ENCODE measurements at places on chromosomes 6 and 20.
A peak's percentile ranks its signal among the peaks of the same experiment; 100 is the strongest.

GRCh38 chr6:53201270-53201669, 52.6 kb upstream of the GCM1 start:
- no peak for DNase-seq

- no peak for DNase-seq
Observed at GRCh38 chr20:42378826-42379225, 760.6 kb upstream of the CHD6 start.

DNA sequence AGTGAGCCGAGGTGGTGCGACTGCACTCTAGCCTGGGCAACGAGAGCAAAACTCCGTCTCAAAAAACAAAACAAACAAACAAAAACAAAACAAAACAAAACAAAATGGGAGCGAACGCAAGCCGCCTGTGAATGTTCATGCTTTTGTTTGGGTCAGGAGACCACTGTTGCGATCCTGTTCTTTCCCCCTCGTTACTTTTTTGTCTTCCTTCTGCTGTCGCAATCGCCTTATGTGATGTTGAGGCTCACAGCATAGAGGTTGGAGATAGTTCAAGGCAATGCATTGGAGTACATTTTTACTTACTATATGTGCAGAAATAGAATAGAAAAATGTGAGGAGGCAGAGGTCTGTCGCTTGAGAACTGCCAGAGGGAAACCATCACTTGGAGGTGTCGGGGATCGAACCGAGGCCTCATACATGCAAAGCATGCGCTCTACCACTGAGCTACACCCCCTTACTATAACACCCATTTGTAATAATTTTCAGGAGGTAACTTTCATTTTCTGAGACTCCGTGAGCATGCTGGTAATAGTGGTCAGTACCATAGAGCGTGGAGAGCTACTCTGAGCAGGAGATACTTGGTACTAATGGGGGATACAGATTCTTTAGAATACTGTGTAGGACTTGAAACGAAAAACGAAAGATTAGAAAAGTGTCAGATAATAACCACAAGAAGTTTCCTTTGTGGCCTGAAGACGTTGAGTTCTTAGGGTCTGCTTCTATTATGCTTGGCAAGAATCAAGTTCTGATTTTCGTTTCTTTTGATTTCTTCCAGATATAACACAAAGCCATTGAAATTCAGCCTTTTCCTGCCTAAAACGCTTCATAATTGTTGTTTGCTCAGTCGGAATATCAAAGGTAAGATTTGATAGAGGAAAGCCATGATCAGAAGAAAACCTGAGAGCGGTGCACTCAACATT, 121.1 kb downstream of the TRIM27 start:
- DNase-seq, result no peak

DNA sequence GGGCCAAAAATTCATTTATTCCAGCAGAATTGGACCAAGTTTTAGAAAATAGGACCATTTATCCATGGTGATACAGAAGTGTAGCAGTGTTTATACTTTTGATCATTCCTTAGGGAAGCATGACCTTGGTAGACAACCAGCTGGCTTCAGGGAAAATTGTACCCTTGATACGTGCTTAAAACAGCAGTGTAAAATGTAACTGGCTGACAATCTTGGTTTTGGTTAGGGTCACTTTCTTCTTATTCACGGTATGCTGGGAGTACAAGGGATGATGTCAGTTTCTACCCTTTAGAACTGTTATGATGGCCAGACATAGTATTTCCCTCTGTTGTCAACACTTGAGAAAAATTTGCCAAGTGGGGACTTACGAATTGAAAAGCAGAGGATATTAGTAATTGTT, 157.1 kb downstream of the BCKDHB start:
- DNase-seq, result no peak

- no peak for DNase-seq
Observed at GRCh38 chr6:149901444-149902140, 3.7 kb upstream of the RAET1E start.

GRCh38 chr6:6689400-6690143, 101.1 kb downstream of the LY86 start:
- DNase-seq, result no peak

- DNase-seq, result no peak
Observed at GRCh38 chr6:58290177-58290576, 972.7 kb downstream of the PRIM2 start.

- DNase-seq, result no peak
Observed at GRCh38 chr6:14732844-14733757, 512.8 kb upstream of the JARID2 start.

- no peak for DNase-seq
Observed at GRCh38 chr20:35296101-35296554, 3.9 kb upstream of the FAM83C start.

DNA sequence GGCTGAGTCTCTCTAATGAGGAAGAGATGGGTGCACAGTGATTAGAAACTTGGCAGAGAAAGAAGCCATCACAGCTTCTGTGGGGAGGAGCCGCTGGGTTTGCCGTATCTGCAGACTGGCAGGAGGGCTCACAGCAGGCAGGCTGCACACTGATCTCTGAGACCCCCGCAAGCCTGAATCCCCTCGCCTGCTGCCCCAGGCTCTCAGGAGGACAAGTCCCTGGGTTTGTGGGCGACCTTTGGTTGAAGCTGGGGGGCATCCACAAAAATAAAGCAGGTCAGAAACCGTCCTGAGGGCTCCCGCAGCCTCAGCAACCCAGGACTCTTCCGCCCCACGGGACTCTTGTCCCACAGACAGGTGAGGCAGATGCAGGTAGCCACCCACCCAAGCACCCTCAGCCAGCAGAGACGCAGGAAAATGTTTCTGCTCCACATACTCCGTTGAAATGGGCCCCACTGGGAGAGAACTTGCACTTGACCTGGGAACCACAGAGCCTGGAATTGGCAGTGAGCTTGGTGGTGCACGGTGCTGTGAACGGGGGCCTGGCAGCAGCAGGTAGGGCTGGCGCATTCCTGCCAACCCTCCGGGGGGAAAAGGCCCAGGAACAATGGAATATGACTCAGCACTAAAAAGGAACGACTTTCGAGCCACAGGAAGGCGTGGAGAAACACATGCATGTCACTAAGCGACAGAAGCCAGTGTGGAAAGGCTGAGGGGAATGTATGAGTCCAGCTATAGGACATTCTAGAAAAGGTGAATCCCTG, 89.9 kb downstream of the YTHDF1 start:
- DNase-seq, result peak; percentile 30

- no peak for DNase-seq
Observed at GRCh38 chr6:107228754-107229153, 113.4 kb upstream of the BEND3 start.

DNA sequence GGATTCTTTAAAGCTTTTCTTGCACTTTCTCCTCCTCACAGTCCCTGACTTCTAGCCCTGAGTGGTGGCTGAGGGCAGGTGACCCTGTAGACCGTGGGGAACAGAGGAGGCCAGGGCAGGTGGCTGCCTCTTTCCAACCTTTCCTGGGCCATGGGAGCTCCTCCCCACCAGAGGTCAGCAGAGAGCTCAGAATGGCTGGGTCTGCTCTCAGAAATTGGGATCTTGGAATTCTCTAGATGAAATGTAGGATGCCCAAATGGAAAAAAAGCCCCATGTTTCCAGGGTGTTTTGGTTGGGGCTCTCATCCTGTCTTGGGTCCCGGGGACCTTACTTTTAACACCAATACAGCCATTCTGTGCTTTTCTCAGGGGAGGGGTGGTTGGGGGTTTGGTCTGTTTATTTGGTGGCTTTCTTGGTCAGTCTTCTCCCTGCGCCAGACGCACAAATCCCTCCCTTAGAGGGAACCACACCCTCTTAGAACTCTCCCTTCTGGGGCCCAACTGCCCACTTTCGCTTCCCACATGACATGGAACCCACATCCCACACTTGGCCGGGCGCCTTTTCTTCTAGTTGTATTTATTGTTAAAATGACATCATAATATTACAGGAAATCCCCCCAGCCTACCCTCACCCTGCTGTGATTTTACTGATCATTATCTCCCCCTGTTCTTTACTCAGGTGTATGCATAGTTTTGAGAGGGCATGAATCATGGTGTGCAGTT, 17.9 kb downstream of the GNAS start:
- peak; percentile 83 for DNase-seq

- DNase-seq, result peak; percentile 85
Observed at GRCh38 chr6:33585403-33586107, 5.5 kb upstream of the BAK1 start.

DNA sequence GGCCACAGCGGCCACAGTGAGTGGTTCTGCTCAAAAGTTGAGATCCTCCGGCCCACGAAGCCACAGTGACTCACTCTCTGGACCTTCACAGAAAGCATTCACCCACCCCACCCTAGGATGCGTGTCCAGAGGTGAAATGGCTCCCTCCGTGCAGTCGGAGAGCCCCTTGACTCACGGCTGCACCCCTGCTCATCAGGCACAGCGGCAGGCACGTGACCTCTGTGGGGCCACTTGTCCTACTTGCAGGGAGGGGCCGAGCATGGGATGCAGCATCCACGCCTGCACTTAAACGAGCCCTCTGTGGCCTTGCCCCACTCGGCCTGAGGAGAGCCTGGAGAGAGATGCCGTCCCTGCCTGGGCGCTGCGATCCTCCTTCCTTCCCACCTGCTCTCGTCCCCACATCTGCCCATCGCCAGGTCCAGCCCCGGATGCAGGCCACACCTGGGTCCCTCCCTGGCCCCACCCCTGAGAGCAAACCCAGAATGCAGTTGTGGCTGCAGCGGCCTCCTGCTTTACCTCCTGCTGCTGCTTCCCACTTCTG, 28.7 kb downstream of the NTSR1 start:
- DNase-seq, result no peak

DNA sequence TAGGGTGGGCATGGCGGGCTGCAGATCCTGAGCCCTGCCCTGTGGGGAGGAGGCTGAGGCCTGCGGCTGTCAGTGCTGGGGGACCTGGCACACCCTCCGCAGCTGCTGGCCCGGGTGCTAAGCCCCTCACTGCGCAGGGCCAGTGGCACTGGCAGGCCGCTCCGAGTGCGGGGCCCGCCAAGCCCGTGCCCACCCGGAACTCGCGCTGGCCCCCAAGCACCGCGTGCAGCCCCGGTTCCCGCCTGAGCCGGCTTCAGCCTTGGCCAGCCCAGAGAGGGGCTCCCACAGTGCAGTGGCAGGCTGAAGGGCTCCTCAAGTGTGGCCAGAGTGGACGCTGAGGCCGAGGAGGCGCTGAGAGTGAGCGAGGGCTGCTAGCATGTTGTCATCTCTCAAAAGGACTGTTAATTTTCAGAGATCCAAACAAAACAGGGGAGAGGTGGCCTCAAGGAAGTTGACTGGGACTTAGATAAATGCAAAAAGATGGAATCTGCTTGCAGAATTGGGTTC, 74.5 kb upstream of the RBM24 start:
- DNase-seq, result no peak

GRCh38 chr20:21156266-21156665, 30.4 kb downstream of the KIZ start:
- no peak for DNase-seq

- DNase-seq, result no peak
Observed at GRCh38 chr6:28867086-28867409, 56.7 kb downstream of the TRIM27 start.

GRCh38 chr6:159109391-159109790, 59.8 kb upstream of the FNDC1 start:
- DNase-seq, result no peak

DNA sequence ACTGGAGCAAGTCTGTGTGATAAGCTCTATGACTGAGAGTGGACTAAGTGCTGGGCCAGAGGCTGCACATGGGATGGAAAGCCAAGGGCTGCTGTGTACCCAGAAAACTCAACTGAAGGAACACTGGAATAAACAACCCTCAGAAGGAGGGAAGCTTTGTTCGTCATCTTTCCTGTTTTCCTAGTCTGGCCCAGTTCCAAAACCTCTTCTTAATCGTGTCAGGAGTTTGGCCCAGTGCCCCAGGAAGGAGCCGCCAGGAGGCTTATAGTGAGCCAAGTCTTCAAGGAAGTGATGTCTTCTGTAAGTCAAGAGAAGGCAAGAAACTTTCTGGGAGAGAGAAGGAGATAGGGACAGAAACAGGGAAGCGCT, 23.3 kb upstream of the TOP1 start:
- DNase-seq, result peak; percentile 57

- DNase-seq, result no peak
Observed at GRCh38 chr20:49699200-49699992, 14.3 kb downstream of the B4GALT5 start.

GRCh38 chr20:53284256-53284655, 309.4 kb downstream of the ZNF217 start:
- DNase-seq, result no peak

- no peak for DNase-seq
Observed at GRCh38 chr6:127907960-127908640, 7.2 kb upstream of the THEMIS start.

DNA sequence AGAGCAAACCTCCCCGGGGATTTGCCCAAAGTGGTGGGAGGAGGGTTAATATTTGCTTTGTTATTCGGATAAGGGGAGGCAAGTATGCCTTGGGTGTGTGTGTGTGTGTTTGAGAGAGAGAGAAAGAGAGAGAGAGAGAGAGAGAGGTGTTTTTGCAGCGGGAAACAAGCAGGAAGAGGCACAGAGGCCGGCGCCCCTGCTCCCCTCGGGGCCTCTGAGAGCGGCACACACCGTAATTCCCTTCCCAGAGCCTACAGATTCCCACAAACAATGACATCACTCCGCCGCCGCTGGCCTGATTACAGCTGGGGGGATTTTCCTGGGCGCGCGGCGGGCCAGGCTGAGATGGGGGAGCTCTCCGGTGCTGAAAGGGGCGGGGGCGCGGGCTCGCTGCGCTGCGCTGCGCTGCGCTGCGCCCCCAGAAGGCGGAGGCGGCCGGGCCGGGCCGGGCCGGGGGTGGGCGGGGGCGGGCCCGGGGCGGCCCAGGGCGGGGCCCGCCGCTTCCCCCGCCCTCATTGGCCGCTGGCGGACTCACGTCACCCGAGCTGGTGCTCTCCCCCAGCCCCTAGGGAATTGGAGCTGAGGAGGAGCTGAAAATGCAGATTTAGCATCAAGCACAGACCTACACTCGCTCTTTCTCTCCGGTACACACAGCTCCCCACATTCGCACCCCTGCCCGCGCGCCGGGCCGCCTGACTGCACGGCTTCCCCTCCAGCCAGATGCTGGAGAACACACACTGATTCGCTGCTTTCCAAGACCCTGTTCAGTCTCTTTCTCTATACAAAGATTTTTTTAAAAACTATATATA, at the start of gene PCSK2:
PCSK2 (plus strand) TSS at position 631 of the 809 bp plus-strand sequence. CDS start 266 bp downstream, outside the sequence.
- peak; percentile 86 for DNase-seq

- DNase-seq, result no peak
Observed at GRCh38 chr20:12936020-12936419, 72.8 kb upstream of the SPTLC3 start.

GRCh38 chr6:16420715-16421461, 182.5 kb downstream of the GMPR start:
- no peak for DNase-seq

DNA sequence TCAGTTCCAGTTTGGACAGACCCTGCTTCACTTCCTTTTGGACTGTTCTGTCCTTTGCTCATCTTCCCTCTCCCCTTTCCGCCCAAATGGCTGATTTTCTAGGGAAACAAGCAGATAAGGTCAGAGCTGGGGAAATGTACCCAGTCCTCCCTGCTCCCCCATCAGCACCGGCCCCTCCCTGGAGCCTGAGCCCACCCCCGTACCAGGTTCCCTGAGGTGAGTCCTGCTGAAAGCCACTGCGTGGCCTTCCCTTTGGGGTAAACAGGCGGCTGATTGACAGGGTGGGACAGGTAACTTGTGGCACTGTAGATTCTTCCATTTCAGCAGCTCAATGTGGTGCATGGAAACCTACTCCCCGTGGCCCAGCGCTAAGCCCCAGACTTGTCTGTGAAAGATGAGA, 70.5 kb downstream of the NPEPL1 start:
- no peak for DNase-seq

- no peak for DNase-seq
Observed at GRCh38 chr20:50930976-50931305, 296 bp downstream of the ADNP start.

GRCh38 chr6:35486005-35486925, 10.6 kb downstream of the TEAD3 start:
- DNase-seq, result peak; percentile 76

- no peak for DNase-seq
Observed at GRCh38 chr6:45655745-45656476, 278.2 kb upstream of the SUPT3H start.

GRCh38 chr6:163777716-163778115, 363.2 kb downstream of the QKI start:
- DNase-seq, result no peak

Measured in mesothelial cell of epicardium (in vitro differentiated cells).